ENCODE measurements at places on chromosomes 6 and 20.
A peak's percentile ranks its signal among the peaks of the same experiment; 100 is the strongest.

- no peak for DNase-seq
Observed at GRCh38 chr20:56439771-56440291, 27.8 kb downstream of the CASS4 start.

GRCh38 chr6:149026530-149026942, 279.7 kb downstream of the UST start:
- DNase-seq = peak; percentile 82

- DNase-seq = no peak
Observed at GRCh38 chr6:137200288-137200687, 18.9 kb downstream of the IFNGR1 start.

- DNase-seq = no peak
Observed at GRCh38 chr20:51189814-51190782, 167.2 kb upstream of the KCNG1 start.

DNA sequence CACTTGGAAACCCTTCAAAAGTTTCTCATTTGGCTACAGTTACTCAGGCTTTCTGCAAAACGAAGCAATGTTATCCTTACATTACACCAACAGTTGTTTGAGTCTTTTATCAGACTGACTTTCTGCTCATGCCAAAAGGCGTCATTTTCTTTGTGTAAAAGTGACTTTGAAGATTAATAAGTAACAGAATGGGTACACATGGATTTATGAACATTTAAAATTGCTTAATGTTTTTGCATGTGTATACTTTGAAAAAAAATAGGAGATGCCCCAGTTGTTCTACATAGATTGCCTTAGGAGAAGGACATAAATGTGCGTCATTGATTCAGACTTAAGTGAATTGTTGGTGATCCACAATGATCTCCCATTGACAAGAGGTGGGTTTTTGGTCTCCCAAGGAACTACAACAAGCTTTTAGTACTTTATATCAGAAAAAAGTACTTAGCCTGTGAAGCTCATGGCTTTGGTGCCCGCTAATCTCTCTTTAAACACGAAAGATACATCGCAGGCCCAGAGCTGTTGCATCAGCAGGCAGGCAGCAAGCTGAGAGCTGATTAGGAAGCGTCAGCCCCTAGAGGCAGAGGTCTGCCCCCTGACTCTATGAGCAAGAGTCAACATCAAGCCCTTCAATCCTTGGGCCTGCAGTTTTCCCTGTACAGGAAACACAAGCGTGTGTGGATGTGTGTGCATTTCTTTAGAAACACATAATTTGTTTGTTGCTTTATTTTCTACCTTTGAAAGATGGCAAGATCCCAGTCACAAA, 45.9 kb downstream of the SLC22A3 start:
- DNase-seq = no peak

- no peak for DNase-seq
Observed at GRCh38 chr6:157773248-157773773, 49.7 kb upstream of the SNX9 start.

GRCh38 chr6:32662836-32663235, 3.6 kb downstream of the HLA-DQB1 start:
- DNase-seq = no peak

GRCh38 chr6:170045563-170045960, 245.3 kb downstream of the DLL1 start:
- no peak for DNase-seq

- DNase-seq = no peak
Observed at GRCh38 chr6:16741112-16742016, 19.9 kb downstream of the ATXN1 start.

- no peak for DNase-seq
Observed at GRCh38 chr6:149913540-149914240, 9.2 kb downstream of the RAET1G start.

DNA sequence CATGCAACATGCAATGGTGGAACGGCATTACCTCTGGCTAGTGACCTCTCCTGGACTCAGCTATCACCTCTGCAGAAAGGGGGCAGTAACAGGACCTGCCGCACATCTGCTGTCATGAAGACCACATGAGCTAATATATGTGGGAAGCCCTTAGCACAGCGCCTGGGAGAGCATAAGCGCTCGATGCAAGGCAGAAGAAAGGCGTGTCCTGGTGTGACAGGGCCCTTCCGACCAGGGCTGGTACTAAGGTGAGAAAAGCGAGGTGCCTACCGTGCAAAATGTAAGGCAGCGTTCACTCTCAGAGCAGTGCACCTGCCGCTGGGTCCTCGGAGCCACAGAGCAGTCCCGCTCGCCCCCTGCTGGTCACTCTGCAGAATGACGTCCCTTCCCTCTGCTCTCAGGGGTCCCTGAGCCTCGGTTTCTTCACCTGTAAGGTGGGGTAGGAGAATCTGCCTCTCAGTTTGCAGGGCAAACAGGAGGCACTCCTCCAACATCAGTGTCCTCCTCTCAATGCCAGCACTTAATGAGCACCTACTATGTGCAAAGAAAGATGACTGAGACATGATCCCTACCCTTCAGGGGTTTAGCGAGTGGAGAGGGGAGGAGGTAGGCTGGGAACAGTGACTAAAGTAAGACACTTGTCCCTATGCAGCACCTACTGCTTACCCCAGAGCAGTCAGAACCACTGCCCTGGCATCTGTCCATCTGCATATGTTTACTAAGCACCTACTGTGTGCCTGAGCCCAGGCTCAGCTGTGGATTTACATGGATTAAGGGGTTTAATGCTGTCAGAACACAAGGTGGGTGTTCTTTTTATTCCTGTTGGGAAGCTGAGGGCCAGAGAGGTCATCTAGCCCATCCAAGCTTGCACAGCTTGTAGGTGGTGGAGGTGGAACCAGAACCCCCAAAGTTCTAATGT, 41.1 kb upstream of the PTGIS start:
- peak; percentile 77 for DNase-seq

DNA sequence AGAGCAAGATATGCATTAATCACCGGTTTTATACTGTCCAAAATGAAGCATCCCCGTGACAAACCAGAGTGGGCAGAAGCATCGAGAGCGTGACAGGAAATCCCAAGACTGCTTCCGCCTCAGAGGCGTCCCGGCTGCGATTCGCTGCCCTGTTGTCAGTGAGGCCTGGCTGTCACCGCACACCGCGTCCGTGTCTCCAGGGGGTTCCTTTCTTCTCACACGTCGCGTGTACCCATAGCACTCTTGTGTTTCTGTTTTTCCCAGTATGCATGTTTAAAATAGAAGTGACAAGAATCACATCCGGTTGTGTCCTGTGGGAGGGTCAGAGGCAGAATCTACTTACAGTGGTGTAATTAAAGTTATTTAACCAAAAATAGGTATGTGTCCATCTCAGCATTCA, 8.3 kb upstream of the ADRM1 start:
- DNase-seq = no peak

- no peak for DNase-seq
Observed at GRCh38 chr6:67011441-67011840, 1304.4 kb upstream of the EYS start.

Data from NCI-H146 (cell line).